Central memory CD4-positive, alpha-beta T cell (primary cell): ENCODE measurements at places on chromosomes 1 and 21.
A peak's percentile ranks its signal among the peaks of the same experiment; 100 is the strongest.

DNA sequence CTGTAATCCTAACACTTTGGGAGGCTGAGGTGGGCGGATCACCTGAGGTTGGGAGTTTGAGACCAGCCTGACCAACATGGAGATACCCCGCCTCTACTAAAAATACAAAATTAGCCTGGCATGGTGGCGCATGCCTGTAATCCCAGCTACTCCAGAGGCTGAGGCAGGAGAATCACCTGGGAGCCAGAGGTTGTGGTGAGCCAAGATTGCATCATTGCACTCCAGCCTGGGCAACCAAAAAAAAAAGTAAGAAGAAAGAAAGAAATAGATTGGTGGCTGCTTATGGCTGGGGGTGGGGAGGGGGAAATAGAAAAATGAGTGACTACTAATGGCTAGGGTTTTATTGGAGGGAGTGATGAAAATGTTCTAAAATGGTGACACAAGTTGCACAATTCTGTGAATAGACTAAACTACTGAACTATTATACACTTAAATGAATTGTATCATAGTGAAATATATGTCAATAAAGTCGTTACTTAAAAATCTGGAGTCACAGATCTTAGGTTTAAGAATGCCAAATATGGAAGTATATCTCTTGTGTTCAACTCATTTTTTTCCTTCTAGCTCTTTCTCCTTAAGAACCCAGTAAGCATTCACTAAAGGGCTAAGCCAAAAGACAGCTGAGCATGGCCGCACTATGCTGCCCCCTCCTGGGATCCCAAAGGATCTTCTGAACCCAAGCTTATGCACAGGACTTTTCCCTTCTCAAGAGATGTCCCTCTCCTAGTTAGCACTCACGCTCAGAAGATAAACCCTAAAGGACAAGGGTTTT lies 3.2 kb upstream of the NPL start:
- no peak for DNase-seq

GRCh38 chr1:211468595-211468994 lies 23.4 kb downstream of the RD3 start:
- DNase-seq, result no peak

DNA sequence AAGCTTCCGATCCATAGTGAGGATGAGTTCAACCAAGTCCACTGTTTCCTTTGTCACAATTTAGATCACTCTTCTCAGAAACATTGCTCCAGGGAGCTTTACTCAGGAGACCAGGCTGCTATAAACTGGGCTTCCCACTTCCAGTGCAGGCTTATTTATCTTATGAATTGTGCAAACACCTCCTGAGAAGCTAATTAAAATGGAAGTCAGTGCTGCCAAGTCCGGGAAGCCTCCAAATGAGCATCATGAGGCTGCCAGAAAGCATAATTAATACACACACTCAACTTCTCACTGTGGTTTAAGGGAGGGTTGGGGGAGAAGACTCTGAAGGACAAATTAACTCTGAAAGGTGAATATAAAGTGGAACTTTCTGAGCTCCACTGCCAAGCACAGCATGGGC lies 145.0 kb upstream of the SGIP1 start:
- no peak for DNase-seq

DNA sequence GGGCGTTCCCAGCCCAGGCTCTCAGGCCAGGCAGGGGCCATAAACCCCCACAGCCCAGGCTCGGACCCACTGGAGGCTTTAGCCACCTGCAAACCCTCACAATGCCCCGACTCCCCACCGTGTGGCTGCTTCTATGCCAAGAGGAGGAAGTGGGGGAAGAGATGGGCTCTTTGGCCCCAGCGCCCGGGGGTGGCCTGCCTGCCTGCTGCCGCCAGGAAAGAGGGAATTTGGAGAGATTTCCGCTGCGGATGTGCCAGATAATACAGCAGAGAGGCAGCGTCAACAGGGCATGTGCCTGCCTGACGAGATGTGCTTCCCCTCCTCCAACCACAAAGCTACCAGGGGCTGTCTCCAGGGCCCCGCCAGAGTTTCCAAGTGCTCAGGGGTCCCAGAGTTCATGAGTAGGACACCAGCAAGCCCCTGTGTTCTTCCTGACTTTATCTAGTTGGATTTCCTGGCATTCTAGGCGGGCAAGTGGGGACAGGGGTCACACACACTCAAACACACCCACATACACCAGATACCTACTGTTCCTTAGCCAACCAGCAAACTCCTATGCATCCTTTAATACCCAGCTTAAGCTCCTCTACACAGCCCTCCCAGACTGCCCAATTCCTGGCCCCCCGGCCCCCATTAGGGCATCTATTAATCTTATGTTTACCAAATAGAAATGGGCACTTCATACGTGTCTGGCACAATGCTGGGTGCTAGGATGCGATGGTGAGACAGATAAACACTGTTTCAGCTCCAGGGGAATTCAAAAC lies 14.1 kb downstream of the EPHA2 start:
- DNase-seq, result no peak

DNA sequence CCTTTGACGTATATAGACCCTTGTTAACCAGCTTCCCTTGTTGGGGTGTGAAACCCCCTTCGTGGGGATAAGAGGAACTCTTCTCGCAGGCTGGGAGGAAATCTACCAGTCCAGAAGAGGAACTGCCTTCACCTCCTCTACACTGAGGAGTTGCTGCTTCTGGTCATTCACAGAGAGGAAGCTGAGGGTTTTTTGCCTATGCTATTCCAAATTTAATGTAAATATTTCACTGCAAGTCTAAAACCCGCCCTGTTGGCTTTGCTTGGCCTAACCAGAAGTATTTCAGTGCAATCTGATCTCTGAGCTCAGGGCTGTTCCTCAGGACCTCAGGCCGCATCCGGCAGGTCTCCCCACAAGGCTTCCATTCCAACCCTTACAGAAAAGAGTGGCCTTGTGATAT lies 150.1 kb downstream of the HIVEP3 start:
- DNase-seq, result no peak

DNA sequence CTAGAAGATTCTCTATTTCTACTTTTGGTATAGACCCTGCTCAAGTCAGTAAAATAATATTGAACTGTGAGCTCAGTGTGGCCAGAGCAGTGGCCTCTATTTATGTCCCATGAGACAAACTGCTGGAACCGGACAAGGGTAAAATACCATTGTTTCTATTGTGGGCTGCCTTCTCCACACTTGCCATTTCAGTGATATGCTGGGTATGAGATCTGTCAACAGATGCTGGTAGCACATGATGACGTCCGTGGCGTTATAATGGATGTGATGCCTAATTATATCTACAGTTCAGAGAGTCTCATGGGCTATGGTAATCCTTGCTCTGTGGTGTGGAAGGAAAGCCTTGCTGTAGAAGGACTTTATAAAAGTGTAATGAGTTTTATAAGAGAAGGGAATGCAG lies 2.4 kb downstream of the ACTN2 start:
- DNase-seq, result no peak

- DNase-seq, result no peak
These were observed 75.0 kb downstream of the RWDD3 start for GRCh38 chr1:95309031-95309471.

GRCh38 chr1:26583646-26584485 lies 54.3 kb downstream of the RPS6KA1 start:
- no peak for DNase-seq

DNA sequence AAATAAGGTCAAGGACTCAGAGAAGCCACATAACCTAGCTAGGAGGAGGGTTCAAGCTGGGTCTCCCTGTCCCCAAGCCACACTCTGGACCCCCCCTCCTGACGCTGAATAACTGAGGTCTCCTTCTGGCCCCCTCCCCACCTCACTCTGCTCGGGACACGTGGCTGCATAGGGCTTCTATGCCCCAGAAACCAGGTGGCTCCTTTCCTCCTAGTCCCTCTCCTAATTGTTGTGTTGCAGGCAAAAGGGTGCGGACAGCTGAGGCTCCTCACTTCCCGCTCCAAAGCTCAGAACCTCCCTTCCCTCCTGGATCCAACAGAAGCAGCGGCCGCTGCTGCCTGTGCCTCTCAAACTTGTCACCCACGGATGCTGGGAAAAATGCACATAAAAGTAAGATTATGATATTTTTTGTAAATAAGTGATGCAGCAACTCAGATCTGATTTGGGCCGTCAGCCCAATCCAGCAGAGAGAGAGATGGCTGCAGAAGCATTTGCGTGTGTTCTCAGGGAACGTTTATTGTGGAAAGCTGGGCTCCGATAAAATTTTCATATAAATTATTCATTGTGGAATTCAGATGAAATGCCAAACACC lies 40.8 kb upstream of the C1orf174 start:
- DNase-seq, result no peak

- peak; percentile 51 for DNase-seq
These were observed 977 bp downstream of the TRAF3IP3 start for GRCh38 chr1:209756615-209757445.

GRCh38 chr1:236774926-236775325 lies 20.2 kb upstream of the MTR start:
- no peak for DNase-seq

DNA sequence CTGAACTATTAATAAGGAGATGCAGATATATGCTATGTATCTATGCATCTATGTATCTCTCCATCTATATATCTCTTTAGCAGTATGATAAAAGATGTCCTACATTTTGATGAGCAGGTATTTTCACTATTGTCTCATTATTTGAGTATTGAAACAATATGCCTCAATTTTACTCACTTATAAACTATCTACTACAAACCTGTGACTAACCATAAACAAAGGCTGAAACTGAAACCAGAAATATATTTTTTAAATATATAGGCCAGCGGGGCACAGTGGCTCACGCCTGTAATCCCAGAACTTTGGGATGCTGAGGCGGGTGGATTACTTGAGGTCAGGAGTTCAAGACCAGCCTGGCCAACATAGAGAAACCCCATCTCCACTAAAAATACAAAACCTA lies 22.0 kb downstream of the EIF4G3 start:
- no peak for DNase-seq

- DNase-seq, result no peak
These were observed 284.0 kb downstream of the DUSP10 start for GRCh38 chr1:221457685-221458446.

DNA sequence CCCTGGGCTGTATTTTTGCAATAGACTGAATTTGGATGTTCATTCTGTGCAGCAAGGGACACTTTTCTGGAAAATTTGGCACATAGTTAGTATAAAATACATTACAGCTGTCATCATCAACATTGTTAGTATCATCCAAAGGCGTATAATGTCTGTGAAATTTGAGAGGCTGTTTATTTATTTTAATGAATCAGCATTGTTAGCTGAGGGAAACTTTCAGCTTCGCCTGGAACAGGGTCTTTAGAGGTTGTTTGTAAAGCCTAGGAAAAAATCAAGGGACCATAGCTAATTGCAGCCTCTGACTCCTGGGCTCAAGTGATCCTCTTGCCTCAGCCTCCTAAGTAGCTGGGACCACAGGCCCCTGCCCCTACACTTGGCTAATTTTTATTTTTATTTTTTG lies 106.8 kb upstream of the USP24 start:
- no peak for DNase-seq

GRCh38 chr1:229368347-229368746 lies 25.5 kb upstream of the CCSAP start:
- no peak for DNase-seq

- peak; percentile 16 for DNase-seq
These were observed 2.7 kb upstream of the FMO1 start for GRCh38 chr1:171245458-171246064.

DNA sequence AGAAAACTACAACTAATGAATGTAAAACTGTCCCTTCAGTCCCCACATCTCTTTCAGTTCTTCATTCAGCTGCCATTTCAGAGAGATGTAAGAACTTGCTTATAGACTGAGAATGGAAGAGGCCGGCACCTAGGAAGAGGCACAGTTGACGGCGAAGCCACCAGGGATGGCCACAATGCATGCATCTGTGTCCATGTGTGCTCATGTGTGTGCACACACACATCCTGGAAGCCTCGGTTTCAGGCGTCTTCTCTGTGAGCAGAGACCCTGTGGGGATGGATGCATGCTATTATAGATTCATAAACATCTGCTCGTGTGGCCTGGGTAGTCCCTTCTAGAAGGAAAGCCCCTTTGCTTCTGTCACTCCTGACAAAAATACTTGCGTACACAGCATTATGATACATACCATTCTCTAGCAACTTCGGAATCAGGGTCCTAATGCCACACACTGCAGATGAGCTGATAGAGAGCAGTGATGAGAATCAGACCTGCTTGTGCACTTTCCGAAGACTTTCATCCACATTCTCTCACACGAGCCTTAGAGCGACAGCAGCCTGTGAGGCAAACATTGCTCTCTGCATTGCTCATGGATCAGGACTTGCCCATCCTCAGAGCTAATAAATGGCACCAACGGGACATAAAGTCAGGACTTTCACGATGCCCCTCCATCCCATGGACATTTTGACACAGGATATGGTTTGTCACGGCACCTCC lies 12.4 kb upstream of the GPR61 start:
- no peak for DNase-seq

DNA sequence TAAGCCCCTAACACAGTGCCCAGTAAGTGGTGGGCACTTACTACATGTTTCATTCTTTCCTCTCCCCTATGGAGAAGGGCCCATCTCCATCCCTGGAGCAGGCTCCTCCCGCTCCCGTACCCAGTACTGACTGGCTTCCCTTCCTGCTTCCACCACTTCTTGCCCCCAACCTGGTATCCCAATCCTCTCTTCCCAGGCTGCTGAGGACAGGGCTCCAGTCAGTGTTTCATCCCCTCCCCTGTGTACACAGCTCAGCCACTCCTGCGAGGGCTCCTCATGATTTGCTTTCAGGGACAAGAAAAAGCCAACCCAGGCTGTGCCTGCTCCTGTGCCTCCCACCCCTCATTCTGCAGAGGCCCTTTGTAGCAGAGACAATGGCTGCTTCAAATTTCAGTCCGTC lies 20.8 kb upstream of the ETV3 start:
- DNase-seq, result no peak

DNA sequence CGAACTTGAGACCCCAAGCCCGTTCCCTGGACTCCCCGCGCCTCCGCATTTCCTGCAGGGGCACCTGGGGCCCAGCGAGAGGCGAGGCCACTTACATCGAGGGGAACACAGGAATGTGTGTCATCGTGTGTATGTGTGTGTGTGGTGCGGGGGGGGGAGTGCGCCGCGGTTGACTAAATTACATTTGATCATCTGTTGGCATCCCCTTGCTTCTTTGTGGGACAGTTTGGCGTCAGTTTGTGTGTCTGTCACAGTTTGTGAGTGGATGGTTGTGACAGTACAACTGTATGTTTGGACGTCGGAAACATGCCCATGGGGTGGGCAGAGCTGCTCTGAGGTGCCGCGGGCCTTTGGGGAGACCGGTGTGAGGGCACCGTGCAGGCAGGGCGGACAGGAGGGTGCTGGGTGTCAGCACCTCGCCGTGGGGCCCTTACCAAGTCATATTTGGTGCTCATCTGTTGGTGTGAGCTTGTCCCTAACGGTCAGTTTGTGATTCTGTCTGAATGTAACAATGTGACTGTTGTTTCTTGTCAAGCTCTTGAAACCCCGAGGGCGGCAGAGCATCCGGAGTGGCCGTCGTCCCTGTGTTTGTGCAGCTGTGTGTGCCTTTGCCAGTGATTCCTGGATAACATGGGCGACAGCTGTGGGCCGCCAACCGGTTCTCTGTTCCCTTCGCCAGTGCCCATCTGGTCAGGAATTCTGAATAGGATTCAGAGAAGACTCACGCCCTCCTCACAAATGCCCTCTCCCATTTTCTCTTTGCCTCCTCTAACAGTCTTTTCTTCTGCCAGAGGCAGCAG lies 899 bp downstream of the OPRD1 start:
- no peak for DNase-seq
